CD8-positive, alpha-beta memory T cell (primary cell): ENCODE measurements at places on chromosomes 16 and 17.

- no peak for DNase-seq
These were observed 362.0 kb downstream of the SEC14L1 start for GRCh38 chr17:77502626-77503292.

- peak; percentile 55 for DNase-seq
These were observed 633 bp downstream of the TBC1D16 start for GRCh38 chr17:80034791-80035686.

DNA sequence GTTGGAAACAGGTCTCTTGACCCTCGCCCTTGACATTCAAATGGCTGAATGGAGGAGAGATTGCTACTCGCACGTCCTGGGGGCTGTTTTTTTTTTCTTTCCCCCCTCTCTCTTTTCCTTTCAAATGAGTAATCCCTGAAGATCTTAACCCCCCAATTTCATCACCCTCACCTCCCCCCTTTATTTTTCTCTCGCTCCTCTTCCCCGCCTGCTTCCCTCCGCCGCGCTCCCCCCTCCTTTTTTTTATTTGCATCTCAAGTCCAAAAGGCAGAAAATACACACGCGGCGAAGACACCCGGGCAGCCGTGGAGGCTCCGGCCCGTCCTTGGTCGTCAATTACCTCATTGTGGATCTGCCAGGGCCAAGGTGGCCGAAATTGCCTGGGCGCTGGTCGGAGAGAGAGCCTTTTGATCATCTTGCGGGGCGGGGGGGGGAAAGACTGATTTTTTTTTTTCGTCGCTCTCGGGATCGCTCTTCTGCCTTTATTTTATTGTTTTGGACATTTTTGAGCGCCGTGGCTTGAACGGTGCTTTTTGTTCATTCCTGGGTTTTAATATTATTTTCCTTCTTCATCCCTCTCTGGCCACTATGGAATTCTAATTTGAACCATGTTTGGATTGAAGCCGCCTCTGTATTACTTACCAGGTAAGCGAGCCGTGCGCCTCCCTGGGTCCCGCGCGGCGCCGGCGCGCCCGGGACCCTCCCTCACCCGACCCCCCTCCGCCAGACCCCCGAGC lies 57.2 kb upstream of the GSE1 start:
- DNase-seq = peak; percentile 33

DNA sequence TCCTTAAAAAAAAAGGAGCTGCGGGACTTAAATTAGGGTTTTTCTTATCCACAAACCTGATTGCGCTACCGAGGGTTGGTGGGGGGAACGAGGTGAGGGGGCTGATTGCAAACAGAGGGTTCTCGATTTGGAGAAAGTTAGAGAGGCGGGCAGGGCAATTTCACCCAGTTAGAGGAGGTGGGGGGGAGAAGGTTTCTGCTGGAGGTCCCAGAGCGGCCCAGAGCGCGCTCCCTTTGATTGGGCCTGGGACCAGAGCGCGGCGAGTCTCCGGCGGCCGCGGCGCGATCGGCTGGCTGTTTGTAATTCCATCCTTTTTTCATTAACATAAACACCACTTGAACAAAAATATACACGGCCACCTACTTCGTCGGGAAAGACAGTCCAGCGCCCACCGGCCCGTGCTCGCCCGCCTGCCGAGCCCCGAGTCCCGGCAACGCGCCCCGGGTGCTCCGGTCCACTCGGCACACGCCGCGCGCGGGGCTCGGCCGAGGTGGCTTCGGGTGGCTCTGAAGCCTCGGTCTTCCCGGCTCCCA lies 13.3 kb upstream of the FOXF1 start:
- no peak for DNase-seq

DNA sequence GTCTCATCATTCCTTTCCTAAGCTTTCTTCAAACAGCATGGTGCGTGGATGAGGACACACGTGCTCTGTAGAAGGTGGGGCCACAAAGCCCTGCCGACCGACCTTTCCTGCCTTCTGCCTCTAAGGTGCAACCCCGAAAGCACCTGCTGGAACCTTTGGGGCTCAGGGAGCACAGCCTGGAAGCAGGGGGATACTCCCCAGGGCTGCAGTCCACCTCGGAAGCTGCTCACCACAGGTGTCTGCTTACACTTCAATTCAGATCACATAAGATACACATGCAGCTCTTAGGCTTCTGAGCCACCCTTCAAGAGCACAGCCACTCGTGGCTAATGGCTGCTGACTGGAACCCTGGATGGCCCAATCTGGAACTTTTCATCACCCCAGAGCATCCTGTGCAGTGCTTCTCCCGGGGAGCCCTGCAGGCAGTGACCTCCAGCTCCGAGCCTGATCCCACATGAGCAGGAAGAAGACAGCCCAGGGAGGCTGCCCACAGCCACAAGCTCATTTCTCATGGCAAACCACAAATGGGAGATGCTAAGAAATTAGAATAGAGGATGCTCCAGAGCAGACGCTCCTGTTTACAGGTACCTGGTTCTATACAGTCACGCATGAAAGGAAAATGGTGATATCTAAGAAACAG lies 162.3 kb upstream of the FOXF1 start:
- DNase-seq = no peak

GRCh38 chr16:20743591-20743990 lies 2.0 kb upstream of the THUMPD1 start:
- no peak for DNase-seq

GRCh38 chr16:88454523-88454947 lies 1.5 kb downstream of the ZFPM1 start:
- peak; percentile 63 for DNase-seq

DNA sequence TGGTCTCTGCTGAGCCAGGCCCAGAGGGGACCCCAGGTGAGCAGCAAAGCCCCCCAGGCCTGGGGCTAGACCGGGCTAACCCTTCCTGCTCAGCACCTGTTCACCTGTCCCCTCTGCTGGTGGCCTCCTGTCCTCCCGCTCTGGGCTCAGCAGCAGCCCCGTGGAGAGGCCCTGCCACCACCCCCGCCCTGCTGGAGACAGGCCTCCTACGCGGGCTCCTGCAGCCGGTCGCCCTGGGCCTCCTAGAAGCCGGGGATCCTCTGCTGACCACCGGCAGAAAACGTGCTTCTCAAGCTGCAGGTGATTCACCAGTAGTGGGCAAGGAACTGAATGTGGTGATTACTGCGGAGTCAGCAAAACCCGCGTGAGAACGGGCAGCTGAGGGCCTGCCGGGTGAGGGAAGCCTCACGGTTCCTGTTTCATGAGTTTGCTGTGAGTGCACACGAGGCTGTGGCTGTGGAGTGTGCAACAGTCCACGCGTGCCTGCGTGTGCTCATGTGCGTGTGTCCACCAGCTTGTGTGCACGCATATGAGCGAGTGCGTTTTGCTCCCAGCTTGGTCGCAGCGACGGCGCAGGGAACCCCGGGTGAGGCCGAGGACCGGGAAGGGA lies 792 bp downstream of the SECTM1 start:
- DNase-seq = no peak

DNA sequence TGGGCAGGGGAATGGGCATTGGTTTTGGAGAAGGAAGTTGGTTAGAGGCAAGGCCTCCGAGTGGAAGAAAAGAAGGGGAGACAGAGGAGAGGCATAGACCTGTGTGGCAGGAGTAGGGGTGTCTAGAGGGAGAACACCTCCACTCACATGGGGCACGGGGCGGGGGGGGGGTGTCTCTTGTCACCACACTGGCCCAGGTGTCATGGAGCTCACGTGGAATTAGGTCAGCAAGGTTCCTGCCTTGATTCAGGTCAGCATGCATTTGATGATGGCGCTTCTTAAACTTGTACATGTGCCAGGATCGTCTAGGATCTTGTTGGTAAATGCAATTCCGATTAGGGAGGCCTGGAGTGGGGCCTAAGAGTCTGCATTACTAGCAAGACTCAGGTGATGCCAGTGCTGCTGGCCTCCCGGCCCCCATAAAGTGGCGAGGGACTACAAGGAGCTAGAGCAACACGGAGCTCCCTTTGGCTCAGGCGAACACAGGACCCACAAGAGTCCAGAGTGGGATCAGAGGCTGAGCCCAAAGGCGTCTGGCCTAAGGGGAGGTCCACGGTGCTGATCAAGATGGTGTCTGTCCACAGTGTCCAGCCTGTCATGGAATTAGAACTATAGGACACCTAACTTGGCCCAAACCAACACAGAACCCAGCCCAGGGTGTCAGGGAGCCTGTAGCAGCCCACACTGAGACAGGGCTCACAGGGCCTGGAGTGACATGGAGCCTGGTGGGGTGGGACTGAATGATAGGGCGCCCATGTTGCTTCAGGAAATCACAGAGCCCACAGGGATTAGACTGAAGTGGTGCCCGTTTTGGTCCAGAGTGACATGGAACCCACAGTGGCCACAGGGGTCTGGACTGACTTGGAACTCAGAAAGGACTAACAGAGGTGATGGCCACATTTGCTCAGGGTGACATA lies 16.7 kb downstream of the EPOP start:
- no peak for DNase-seq

- DNase-seq = no peak
These were observed 16.0 kb downstream of the FBXO31 start for GRCh38 chr16:87367529-87367928.

DNA sequence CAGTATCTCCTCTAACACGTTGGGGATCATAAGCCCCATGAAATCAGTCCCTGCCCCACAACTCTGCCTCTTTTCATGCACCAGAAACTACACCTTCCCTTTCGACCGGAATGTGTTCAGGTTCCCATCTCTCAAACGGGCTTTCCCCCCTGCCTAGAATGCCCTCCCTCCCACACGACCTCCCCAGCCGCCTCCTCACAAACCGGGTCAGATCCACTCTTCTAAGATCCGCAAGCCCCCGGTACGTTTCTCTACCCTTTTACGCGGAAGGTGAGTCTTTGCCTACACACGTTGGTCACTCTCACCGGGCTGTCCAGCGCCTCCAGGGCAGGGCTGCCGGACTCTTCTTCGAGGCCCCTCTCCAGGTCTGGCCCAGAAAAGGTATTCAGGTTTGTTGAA lies 708 bp downstream of the DHX33 start:
- DNase-seq = peak; percentile 21

DNA sequence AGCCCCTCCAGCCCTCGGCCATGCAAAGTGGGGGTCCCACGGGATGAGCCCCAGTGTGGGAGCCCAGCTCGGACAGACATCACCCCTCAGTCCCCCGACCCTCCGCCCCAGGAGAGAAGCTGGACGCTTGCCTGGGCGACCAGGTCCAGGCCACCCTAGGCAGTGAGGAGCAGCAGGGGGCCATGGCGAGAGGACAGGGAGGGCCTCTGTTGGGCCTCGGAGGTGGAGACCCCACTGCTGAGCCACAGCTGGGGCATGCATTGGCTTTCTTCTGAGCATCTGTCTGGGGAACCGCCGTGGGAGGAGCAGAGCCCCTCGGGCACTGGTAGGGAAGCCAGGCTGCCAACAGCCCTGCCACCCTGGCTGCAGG lies 13.0 kb downstream of the ACTG1 start:
- no peak for DNase-seq

DNA sequence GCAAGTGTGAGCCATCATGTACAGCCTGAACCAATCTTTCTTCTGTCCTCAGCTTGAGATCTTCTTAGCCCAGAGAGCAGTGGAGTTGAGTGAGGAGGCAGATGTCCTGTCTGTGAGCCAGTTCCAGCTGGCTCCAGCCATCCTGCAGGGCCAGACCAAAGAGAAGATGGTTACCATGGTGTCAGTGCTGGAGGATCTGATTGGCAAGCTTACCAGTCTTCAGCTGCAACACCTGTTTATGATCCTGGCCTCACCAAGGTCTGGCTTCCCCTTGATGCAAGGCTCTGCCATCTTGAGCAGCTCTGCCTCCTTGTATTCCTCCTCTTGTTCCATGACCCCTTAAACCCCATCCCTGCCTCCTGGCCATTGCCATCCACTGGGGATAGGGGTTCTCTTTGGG lies 9.6 kb downstream of the CDK5RAP3 start:
- DNase-seq = no peak

DNA sequence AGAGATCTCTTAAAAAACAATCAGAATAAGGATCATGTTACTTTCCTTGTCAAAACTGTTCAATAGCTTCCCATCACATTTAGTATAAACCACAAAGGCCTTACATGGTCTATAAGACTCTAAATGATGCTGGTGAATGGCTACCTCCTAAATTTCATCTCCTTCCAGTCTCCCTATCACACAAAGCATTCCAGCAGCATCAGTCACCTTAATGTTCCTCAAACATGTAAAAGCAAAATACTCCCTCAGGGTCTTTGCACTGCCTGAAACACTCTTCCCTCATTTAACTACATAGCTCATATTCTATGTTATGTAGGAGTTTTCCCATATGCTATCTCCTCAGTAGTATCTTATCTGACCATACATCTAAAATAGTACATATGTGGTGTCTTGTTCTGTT lies 53.5 kb upstream of the INTS2 start:
- DNase-seq = no peak

DNA sequence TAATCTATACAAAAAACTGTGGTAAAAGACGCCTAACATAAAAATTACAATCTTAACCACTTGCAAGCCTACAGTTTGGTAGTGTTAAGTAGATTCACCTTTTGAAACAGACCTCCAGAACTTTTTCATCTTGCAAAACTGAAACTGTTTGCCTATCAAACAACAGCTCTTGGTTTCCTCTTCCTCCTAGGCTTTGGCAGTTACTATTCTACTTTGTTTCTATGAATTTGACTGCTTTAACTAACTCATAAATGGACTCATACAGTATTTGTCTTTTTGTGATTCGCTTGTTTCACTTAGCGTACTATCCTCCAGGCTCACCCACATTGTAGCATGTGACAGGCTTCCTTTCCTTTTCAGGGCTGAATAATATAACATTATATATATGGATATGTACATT lies 97.0 kb downstream of the PRKCA start:
- no peak for DNase-seq

DNA sequence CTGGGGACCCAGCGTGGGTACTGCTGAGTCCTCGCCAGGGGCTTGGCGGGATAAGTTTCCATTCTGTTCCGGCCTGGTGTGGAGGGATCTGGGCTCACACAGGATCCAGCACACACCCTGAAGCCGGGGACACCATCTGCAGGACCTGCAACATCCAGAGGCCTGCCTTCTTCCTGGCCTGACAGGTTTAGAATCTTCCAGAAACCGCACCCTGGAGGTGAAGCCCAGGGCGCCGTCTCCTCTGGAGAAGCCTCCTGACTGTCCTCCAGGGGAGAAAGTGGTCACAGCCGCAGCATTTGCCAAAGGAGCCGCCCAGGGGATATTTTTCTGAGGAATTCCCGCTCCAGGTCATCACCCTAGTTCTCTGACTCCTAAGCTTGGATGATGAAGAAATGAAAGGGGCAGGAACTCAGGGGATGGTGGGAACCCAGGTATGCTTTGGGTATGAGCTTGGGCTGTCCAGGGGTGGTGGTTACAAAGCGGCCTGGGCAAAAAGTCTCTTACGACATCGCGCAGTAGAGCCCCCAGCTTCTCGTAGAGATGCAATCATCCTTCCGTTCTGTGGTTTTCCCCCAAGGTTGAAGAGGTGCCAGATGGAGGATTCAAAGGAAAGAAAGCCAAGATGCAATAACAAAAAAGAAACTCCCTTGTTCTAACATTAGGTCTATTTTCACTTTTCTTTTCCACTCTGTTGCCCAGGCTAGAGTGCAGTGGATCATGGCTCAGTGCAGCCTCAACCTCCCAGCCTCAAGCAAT lies 9.1 kb upstream of the CRISPLD2 start:
- no peak for DNase-seq

- DNase-seq = peak; percentile 53
These were observed 133.0 kb upstream of the GSE1 start for GRCh38 chr16:85479972-85480726.
